Suppressor macrophage treated with lipopolysaccharide for 4 hours (primary cell): ENCODE measurements at places on chromosomes 6 and 20.

DNA sequence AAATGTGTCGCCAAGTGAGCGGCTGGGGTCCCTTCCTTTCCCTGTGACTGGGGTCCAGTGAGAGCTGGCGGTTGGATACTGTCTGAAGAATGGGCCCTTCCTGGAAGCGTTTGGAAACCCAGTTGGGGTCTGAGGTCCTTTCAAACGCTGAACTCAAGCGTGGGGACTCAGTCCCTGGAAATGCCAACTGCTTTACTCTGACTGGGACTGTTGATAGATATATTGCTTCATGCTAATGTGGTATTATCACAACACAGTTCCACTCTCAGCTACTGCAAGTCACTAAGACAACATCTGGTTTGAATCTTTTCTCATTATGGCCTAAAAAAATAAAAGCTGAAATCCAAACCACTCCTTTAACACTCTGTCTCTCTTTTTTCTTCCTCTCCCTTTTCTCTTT is 23.7 kb upstream of the PSMF1 start:
- DNase-seq, result no peak

GRCh38 chr6:142700032-142700431 is 244.9 kb downstream of the HIVEP2 start:
- DNase-seq, result peak; percentile 85

GRCh38 chr6:14333556-14334305 is 216.2 kb downstream of the CD83 start:
- DNase-seq, result no peak

DNA sequence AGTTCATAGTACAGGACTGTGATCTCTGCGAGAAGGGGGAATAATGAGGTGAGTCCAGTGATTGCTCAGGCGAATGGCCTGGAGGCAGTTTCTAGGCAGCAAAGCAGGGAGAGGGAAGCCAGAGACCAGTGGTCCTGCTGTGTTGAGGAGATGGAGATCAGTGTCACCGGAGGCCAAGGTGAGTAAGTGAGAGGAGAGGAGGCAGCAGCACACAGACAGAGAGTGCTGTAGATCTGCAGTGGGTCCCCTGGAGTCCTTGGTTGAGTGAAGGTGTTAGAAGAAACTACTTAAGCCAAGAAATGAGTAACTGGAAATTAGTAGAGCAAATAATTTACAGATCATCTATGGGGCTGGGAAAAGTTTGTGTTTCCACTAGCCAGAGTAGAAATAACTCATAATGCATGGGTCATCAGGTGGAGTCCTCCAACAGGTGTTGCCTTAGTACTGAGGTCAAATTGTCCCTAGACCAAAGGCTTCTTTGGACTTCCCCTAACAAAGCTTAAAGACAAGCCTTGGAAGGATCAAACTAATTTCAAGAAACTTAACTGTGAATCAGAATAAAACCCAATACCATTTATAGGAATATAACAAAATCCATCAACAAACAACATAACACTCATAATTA is 13.6 kb downstream of the HEBP2 start:
- no peak for DNase-seq

DNA sequence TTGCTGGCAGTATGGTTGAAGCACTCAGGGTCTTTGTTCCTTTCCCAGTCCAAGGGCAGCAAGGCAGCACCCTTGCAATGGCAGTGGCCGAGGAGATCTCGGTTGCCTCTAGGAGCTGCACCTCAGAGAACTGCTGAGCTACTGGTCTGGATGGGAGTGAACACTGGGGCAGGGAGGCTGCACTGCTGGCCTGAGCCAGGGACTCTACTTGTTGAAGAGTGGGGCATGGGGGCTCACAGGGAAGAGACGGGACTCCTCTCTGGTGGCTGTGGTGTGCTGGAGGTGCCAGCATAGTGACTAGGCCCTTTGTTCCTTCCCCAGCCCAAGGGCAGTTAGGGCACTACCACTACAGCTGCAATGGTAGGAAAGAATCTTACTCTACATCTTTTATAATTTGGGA is 203.0 kb downstream of the ZDHHC14 start:
- no peak for DNase-seq

DNA sequence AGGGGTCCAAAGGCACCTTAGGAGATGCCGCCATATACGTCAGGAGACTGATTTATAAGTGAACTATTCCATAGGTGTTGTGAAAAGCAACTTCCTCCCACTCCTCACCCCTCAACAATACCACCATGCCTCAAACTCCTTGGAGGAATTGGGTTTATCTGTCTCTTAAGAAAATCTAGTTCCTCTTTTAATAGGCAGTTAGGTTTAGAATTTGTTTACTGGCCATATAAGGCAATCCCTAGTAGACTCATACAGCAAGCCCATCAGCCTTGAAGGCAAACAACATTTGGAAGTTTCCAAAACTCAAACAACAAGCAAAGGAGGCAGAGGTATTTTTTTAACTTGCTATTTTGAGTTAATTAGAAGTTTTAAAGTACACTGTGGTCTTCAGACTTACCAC is 66.1 kb downstream of the PRND start:
- no peak for DNase-seq

DNA sequence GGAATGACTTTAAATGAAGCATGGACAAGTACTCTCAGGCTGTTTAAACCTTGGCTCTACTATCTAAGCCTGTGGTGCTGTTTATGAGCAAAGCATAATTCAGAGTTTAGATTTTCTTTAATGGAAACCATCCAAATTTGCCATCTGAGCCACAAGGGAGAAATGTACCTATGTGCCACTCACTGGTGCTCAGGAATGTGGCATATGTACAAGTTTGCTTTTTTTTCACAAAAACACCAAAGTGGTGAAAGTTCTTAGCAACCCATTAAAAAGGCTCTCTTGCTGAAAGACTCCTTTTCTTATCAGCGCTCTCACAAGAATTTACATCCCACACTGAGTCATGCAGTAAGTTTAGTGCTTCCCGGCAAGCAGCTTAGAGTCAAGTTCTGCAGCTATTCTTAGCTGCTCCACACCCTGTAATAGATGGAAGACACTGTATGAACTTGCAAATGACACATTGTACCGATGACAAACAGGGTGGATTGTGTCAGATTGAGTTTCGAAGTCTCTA is 57.3 kb upstream of the MLIP start:
- no peak for DNase-seq

- DNase-seq, result peak; percentile 55
Observed at GRCh38 chr6:139920027-139920775, 545.8 kb upstream of the CITED2 start.

- peak; percentile 86 for DNase-seq
Observed at GRCh38 chr20:63626424-63627128, at the start of gene GMEB2. TSS of gene GMEB2 (minus strand) at chr20:63627101. CDS start at chr20:63619397, 7,704 bp downstream.

GRCh38 chr6:144786825-144787224 is 501.7 kb downstream of the UTRN start:
- no peak for DNase-seq

GRCh38 chr20:24027229-24027628 is 38.6 kb upstream of the GGTLC1 start:
- DNase-seq, result peak; percentile 54

GRCh38 chr6:158168040-158168289 is at the start of gene SERAC1:
TSS of gene SERAC1 (minus strand) at chr6:158168262. CDS start at chr6:158158363, 9,899 bp downstream.
- DNase-seq, result no peak

- no peak for DNase-seq
Observed at GRCh38 chr20:60627751-60628565, 624.1 kb upstream of the CDH4 start.

GRCh38 chr6:36349240-36349639 is 12.6 kb upstream of the BNIP5 start:
- DNase-seq, result no peak

DNA sequence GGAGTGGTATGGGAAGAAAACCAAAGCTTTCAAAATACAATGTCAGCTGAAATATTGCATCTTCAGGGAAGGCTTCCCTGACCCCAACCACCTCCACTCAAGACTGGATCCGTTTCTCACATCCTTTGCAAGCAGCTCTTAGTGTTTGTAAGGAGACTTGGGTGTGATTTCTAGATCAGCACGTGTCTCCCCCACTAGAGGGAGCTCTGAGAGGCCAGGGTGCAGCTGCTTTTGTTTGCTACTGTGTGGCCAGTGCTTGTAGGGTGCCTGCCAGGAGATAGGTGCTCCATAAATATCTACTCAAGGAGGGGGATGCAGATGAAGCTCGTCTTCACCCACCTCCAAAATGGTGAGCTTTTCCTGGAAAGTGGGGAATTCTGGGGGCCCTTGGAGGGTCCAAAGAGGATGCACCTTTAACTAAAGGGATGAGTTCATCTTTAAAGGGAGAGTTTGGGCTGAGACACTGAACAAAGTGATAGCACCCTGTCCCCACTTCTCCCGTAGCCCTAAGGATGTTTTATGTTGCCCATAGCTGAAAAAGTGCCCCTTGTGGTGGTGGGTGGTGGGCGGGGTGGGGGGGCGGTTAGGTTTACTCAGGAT is 52.6 kb upstream of the MAFB start:
- peak; percentile 83 for DNase-seq

DNA sequence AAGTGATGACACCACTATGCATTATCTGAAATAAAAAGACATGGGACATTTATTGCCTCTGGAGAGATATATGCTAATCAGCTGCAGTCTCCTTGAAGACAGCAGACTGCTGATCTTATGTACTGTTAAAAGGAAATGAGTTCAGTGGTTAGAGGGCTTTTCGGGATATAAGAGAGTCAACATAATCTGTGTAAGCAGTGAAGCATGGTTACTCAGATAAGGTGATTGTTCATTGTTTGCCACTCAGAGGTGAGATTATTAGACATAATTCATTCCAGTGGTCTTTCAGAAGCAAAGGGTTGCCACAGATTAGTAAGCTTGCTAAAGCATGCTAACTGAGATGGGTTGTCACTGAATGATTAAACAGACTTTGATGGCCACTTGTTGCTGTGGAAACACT is 1450.7 kb upstream of the ADGRB3 start:
- DNase-seq, result no peak

GRCh38 chr20:6489361-6490171 is 277.9 kb upstream of the BMP2 start:
- DNase-seq, result peak; percentile 17

GRCh38 chr6:5061152-5061551 is 24.0 kb upstream of the PPP1R3G start:
- no peak for DNase-seq

GRCh38 chr6:11969092-11969491 is 43.0 kb upstream of the HIVEP1 start:
- DNase-seq, result no peak

- no peak for DNase-seq
Observed at GRCh38 chr6:164208371-164208770, 793.9 kb downstream of the QKI start.

GRCh38 chr6:15320693-15321092 is 74.8 kb downstream of the JARID2 start:
- peak; percentile 38 for DNase-seq

GRCh38 chr20:19757487-19758132 is 448 bp upstream of the RIN2 start:
- peak; percentile 67 for DNase-seq

- no peak for DNase-seq
Observed at GRCh38 chr6:37093728-37094069, 76.3 kb upstream of the PIM1 start.

DNA sequence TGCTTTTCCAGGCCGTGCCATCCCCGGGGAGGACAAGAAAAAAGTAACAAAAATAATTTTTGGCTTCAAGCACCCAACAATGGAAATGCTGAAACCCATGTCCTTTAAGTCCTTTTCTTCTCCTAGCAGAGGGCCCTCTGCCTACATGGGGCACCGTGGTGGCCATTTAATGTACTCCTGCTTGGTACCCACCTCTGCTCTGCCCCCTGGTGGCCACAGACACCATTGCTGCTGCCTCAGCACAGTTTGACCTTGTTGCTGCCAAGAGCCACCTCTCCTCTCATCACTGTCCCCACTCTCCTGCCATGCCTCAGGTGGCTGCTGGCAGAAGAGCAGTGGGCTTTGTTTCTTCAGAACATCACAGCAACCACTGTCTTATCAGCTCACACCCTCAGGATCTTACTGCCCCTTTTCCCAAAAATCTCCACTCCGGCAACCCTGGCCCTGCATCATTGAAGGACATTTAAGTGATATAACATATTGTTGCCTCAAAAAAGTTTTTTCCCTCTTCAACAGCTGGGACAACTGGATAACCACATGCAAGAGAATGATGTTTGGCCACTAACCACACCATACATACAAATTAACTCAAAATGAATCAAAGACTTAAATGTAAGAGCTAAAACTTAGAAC is 12.9 kb upstream of the ARMC2 start:
- DNase-seq, result peak; percentile 89

- no peak for DNase-seq
Observed at GRCh38 chr6:100796049-100796823, 84.9 kb downstream of the ASCC3 start.

DNA sequence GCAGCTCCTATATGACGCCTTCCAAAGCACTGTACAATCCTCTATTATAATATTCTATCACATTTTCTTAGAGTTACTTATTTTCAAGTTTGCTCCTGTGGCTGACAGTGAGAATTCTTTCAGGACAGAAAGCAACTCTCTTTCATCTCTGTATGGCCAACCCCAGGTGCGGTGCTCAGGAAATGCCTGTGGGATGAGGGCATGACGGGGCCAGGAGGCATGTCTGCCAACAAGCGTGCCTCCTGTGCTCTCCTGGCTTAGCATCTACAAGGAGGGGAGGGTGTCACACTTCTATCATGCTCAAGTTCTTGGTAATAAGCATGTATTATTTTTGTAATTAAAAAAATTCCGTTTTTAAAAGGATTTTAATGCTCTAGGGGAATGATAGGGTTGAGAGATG is 11.4 kb downstream of the MRPL14 start:
- no peak for DNase-seq

- DNase-seq, result no peak
Observed at GRCh38 chr6:30542915-30543314, 13.4 kb downstream of the GNL1 start.

DNA sequence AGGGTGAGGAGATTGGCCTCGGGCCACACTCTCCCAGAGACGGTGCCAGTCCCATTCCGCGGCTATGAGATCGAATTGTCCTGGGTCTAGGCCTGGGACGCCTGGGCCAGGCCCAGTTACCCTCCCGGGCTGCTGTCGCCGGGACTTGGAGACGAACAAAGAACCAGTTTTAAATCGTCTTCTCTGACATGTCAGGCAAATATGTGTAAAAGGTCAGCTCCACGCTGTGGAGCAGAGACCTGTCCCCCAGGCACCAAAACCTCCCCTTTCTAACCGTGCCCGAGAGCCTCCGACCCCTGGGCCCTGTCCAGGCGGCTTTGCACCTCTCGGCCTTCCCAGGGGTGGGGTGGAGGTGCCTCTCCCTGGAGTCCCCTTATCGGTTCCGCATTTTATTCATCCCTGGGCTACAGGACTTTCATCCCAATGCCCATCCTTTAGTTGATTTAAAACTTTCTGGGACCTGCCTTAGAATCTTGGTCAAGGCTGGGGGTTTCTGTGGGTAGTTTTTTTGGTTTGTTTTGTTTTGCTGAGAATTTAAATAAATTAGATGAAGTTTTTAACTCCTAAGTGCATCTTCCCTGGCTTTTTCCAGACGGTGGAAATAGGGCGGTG is 5.8 kb upstream of the TFAP2A start:
- DNase-seq, result no peak

- no peak for DNase-seq
Observed at GRCh38 chr6:27296106-27296783, 15.8 kb downstream of the POM121L2 start.

- DNase-seq, result no peak
Observed at GRCh38 chr6:94511502-94512088, 1065.7 kb upstream of the MANEA start.

GRCh38 chr6:161171207-161171606 is 102.7 kb downstream of the AGPAT4 start:
- peak; percentile 21 for DNase-seq
